ENCODE measurements at places on chromosomes 11 and 22.

GRCh38 chr11:3083321-3083720 lies 26.1 kb upstream of the CARS1 start:
- DNase-seq, result no peak

DNA sequence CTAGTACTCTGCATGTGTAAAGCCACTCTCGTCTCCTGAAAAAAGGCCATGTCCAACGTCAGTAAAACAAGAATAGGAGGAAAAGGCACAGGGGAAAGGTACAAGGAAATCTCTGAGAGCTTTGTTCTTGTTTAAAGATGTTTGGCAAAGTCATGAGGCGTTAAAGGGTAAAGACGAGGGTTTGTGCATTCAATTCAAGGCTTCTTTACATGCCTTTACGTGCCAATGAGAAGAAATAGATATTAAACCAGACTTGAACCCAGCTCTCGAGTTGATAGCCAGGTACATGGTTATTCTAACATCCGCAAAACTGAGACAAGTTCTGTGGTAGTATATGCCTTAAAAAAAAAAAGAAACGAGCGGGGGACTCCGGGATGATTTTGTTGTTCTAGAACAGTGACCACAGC lies 704 bp upstream of the CFL1 start:
- no peak for DNase-seq

GRCh38 chr11:111906680-111907079 lies 4.9 kb downstream of the CRYAB start:
- DNase-seq, result no peak

- DNase-seq, result no peak
Measured at GRCh38 chr11:132057266-132057665, 686.9 kb downstream of the NTM start.

DNA sequence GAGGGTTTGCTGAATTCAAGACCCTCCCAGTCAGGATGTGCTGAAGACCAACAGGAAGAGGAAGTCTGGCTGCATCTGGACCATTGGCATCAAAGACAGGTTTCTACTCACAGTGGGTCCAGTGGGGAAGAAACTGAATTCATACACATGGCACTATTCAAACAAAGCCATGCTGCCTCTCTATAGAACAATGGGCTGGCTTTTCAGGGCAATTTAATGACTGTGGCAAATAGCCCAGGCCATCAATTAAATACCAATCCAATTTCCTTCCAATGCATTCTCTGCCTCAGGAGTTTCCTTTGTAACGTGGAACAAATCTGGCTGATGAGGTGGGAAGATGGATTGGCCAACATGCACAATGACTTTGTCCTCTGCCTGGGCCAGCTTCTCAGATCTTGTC lies 98.6 kb downstream of the SEZ6L start:
- no peak for DNase-seq

DNA sequence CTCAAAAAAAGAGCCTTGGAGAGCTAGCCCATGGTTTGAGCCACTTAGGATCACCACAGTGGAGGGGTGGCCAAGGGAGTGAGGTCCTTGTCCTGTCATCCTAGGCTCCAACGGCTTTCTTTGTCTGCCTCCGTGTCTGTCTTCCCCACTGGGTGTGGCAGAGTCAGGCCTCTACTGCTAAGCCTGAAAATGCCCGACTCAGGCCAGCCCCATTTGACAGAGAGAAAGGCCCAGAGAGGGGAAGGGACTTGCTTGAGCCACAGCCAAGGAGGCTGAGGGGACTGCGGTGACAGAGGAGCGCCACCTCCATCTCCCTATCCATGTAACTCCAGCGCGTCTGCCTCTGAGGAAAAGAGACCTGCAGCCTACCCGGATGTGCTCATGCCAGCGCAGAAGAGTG lies 27.8 kb upstream of the CD82 start:
- DNase-seq, result no peak

DNA sequence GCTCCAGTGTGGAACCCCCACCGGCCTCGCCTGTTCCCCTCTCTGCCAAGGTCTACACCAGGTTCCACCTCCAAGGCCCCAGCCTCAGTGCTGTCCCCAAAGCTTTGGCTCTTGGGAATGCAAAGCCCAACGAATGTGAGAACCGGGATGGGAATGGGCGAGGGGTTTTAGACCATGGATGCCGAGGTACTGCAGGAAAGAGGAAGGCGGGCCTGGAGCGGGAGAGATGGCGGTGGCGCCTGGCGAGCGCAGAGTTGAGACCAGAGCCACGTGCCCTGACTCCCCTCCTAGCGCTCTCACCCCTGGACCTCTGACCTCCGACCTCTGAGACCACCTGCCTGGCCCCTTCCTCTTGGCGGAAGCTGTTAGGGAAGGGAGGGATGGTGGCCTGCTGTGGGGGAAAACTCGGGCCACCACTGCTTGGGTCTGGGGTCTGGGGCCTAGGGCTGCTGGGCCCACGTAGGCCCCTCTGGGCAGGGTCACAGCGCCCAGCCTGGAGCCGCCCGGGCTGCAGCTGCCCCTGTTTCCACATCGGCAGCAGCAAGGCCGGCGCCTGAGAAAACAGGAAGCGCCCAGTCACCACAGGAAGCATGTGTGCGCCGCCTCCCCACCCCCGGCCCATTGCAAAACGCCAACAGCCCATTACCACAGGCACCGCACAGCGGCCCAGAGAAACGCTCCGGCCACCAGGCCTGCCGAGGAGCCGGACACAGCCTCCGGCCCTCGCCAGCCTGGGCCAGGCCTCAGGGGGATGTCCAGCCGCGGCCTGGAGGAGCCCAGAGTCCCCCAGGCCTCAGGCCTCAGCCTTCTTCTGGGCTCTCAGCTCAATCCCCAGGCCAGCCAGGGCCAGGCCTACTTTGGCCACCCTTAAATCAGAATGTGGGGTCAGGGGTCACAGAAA lies 13.8 kb upstream of the SLC39A13 start:
- DNase-seq, result no peak

DNA sequence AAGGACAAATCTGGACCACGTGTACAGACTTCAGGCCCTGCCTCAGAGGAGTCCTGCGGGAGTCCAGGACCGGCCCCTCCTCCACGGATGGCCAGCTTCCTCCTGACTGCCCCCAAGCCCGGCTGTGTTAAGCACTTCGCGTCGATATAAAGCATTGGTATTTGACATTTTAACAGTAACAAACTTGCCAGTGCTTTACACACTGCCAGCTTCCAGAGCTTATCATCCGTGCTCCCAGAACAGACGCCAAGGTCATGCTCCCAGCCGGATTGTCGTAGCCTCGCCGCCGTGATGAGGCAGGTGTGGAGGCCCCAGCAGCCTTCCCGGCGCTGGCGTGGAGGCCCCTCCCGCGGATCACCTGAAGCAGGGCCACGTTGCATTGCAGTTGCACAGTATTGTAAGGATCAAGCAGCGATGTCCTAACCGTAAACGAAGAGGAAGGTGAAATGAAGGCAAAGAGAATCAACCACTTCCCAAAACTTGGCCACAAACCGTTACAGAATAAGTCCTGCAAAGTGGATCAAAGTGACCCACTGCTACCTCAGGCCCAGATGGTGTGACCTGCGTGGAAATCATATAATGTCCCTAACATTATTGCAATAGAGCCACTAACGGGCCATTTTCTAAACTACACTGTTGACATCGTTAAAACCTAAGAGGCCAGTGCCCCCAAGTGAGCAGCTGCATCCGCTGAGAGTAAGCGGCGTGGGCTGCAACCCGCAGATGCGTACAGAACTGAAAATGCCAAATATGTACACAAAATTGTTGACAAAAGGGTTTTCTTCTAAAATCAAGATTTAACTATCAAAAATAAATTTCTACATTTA lies 51.6 kb downstream of the CERK start:
- DNase-seq, result no peak

DNA sequence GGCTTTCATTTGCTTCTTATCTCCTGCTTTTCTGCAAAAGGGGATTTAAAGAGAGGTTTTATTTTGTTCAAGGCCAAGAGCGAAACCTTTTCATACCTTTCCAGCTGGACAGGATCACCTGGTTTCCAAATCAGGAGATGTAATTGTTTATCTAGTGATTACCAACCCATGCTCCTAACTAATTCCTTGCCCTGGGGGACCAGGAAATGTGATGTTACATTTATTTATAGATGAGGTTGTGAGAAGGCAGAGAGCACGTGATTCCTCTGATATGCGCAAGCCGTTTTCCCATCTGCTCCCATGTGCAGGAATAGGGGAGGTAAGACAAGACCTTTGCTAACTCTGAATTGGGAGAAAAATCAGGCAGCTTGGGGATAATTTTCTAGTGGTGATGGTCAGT lies 507.2 kb upstream of the LARGE1 start:
- DNase-seq, result no peak

DNA sequence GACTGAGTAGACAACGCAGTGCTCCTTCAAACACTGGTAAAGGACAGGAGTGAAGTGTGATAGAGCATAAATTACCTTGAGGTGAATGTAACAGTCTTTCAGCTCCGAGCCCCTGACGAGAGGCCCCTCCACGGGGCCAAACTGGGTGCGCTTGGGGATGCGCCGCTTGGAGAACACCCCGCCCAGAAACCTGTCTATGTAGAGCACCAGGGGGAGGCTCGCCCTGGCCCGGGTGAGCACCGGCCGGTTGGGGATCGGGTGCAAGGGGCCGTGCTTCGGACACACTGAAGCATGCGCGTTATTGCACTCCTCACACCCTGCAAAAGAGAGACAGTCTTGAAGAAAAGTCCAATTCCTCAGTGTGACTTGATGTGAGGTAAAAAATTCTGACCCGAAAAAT lies 49.3 kb upstream of the NFRKB start:
- no peak for DNase-seq

- no peak for DNase-seq
Measured at GRCh38 chr11:120611581-120611980, 100.0 kb downstream of the GRIK4 start.

GRCh38 chr22:47152236-47152635 lies 389.8 kb downstream of the TBC1D22A start:
- DNase-seq, result no peak

DNA sequence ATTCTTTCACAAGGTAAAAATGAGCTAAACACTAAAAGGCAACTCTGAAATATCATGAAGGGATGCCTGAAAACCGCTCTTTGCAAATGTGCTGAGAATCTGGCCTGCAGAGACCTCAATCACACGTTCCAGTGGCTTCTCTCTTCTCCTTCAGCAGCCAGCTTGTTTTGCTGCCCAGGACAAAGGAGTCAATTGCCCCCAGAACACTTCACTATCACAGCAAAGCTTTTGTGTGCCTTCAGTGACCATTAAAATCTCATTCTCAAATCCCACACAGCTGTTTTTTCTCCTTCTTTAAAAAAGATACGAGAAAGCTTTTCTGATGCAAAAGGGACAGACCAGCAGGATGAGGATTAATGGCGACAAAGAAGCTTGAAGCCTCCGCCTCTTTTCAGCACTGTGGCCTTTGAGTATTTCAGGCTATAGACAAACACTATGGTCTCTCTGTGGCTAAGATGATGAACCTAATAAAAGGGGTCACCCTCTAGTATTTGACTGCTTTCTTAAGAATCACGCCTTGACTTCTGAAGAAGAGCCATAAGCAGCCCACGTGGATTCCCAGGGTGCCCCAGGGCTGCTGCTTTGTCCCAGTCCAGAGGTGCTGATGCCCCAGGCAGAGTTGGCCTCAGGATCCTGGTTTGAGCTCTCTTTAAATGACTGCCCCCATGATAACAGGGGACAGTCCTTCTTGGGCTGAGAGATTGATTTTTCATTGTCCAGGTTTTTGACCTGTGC lies 33.4 kb upstream of the NRIP3 start:
- DNase-seq, result no peak

- no peak for DNase-seq
Measured at GRCh38 chr11:109421981-109422869, at the start of gene C11orf87. C11orf87 (plus strand) TSS chr11:109422190; CDS start chr11:109423634, 1,444 bp downstream.

DNA sequence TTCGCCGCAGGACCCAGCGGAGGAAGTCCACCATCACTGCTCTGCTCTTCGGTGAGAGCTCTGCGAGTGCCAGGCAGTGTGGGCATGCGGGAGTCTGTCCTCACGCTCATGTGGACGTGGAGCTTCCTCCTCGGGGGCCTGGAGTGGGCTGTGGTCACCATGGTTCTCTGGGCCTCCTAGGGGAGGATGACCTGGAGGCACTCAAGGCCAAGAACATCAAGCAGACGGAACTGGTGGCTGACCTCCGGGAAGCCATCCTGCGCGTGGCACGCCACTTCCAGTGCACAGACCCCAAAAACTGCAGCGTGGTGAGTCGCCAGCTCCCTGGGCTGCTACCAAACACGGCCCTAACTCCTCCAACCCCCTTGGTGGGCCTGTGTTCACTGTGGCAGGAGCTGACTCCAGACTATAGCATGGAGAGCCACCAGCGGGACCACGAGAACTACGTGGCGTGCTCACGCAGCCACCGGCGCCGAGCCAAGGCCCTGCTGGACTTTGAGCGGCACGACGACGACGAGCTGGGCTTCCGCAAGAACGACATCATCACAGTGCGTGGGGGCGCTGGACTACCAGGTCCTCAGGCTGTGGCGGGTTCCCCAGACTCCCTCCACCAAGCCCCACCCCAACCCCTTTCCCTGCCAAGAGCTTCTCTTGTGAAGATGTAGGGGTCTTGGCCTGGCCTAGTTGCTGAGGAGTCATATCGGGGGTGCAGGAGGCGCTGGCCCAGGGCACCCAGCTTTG lies 36.8 kb downstream of the SGSM3 start:
- DNase-seq, result no peak

- DNase-seq, result no peak
Measured at GRCh38 chr11:10462746-10463300, 7.8 kb downstream of the AMPD3 start.

- DNase-seq, result no peak
Measured at GRCh38 chr11:6771926-6772893, at the start of gene OR2AG2. OR2AG2 (minus strand) TSS chr11:6771976; CDS start chr11:6768957, 3,019 bp downstream.

DNA sequence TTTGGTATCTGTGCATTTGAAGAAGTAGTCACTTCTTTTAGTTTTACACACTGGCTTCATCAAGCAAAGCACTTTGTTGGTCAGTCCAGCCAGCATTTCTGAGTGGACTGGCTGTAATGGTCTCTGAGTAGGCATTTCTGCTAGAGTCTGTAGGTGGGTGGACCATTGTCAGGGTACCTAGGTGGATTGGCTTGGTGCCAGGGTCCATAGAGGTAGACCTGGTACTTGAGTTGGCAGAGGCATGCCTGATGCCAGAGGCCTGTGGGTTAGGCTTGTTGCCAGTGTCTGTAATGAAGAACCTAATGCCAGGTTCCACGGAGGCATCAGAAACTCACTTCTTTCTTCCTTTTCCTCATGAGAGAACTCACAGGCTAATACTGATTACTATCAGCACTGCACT lies 157.9 kb upstream of the C11orf87 start:
- DNase-seq, result no peak

Measured in stimulated activated CD4-positive, alpha-beta T cell treated with anti-CD3 and anti-CD28 coated beads, Interleukin-1b, Interleukin-23, amount 100 ng/mL, for 1 hour (primary cell).